ENCODE measurements at places on chromosomes 3 and 15.

DNA sequence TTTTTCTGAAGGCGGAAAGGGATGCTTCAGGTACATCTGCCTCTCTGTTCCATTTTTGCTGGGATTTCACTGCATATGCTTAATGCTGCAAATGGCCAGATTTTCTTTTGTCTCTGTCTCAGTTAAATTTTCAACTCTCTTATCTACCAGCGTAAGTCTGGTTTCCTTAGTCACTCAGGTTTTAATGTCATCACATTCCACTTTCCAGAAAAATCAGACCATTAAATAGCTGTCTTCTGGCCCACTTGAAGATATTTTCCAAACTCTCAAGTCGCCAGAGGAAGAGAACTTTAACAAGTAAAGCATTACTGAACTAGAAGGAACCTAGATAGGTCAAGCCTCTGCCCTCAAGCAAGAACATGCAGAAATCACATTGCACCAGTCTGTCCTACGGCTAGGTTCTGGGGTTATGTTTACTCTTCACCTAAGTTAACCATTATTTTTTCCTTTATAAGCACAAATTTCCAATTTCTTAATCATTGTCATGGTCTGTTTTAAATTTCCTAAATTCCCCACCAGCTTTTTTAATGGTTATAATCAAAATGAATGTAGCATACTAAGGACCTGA is 26.5 kb downstream of the AVEN start:
- no peak for DNase-seq
- no peaks in the 10 kb centered on the region for H3K4me1 ChIP-seq

- no peaks in the 10 kb centered on the region for H3K36me3 ChIP-seq
- H3K27me3 ChIP-seq: peaks cover 4% of the 10 kb centered on the region
Measured at GRCh38 chr3:13569201-13569600, 20.3 kb downstream of the FBLN2 start.

- H3K27ac ChIP-seq: no peak overlapping the region
- H3K4me1 ChIP-seq: no peaks in the 10 kb centered on the region
- peaks cover 4% of the 10 kb centered on the region for H3K27me3 ChIP-seq
- H3K36me3 ChIP-seq: no peaks in the 10 kb centered on the region
Measured at GRCh38 chr3:125110016-125110875, 54.4 kb upstream of the HEG1 start.

- no peak overlapping the region for H3K4me3 ChIP-seq
- H3K4me1 ChIP-seq: peaks cover 12% of the 10 kb centered on the region
- no peaks in the 10 kb centered on the region for H3K27me3 ChIP-seq
- no peak for DNase-seq
Measured at GRCh38 chr3:129567176-129567705, 24.3 kb downstream of the H1-8 start.

DNA sequence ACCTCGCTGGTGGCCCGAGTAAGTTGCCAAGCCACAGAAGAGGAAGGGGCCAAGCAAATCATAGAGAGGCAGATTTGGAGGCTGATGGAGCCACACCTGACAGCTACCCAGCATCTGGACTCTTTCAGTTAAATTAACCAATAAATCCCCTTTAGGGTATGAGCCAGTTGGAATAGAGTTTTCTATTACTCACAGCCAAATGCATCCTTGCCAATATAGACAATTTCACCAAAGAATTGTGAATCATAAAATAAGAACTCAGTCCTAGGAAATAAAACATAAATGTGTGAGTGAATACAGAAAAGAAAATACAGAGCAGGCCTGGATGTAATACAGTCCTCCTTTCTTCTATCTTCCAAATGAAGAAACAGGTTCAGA is 161.6 kb upstream of the ANKRD28 start:
- no peaks in the 10 kb centered on the region for H3K36me3 ChIP-seq
- H3K27ac ChIP-seq: no peak overlapping the region
- H3K4me1 ChIP-seq: no peaks in the 10 kb centered on the region
- no peak for DNase-seq
- H3K27me3 ChIP-seq: peaks cover 5% of the 10 kb centered on the region
- no peak overlapping the region for H3K4me3 ChIP-seq

DNA sequence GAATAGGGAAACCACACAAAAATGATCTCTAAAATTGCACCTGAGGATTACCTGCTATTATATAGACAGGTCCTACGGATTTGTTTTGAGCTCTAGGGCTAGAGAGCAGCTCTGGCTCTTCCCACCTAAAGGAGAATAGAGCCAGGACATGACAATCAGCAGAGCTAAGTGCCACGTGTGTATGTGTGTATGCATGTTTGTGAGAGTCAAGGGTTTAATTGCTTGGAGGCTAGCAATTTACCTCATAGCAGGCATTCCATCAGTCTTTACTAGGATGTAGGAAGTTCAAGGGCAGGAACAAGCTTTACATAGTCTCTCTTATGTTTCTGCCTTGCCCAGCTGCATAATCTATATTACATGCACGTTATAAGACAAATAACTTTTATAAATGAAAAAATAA is 498.2 kb downstream of the NSUN3 start:
- H3K36me3 ChIP-seq: no peaks in the 10 kb centered on the region
- no peaks in the 10 kb centered on the region for H3K27me3 ChIP-seq
- no peak overlapping the region for H3K4me3 ChIP-seq
- no peak for DNase-seq

GRCh38 chr15:91965501-91966193 is 112.1 kb downstream of the SLCO3A1 start:
- no peak overlapping the region for H3K4me3 ChIP-seq
- H3K27me3 ChIP-seq: no peaks in the 10 kb centered on the region
- no peak for DNase-seq

Measured in K562 (cell line).